ENCODE measurements at places on chromosomes 4 and X.

GRCh38 chrX:150544222-150544787 lies 24.1 kb upstream of the MTM1 start:
- peak; percentile 4 for DNase-seq

- no peak for DNase-seq
These were observed 29.5 kb upstream of the FGFR3 start for GRCh38 chr4:1763550-1764080.

DNA sequence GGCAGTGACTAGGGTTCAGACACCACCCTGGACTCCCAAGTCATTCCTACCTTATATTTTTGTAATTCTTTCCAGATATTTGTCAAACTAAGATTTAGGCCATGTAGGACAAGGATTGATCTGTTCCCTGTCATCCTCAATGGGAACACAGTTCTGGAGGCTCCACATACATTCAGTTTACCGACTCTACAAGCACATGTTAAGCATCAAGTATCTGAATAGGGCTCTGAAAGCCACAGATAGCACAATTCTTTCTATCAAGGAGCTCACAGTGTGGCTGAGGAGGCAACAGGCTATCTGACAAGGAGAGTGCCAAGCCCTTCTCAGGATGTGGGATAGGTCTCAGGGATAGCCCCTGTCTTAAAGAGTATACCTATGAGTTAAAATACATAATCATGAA lies 37.0 kb upstream of the CXCL8 start:
- DNase-seq: no peak

DNA sequence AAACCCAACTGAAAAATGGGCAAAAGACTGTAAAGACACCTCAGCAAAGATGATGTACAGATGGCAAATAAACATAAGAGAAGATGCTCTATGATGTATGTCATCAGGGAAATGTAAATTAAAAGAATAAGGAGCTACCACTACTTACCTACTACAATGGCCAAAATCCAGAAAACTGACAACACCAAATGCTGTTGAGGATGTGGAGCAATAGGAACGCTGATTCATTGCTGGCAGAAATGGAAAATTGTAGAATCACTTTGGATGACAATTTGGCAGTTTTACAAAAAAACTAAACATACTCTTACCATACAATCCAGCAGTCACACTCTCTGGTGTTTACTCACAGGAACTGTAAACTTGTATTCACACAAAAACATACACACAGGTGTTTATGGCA lies 222.3 kb upstream of the LDB2 start:
- no peak for DNase-seq

GRCh38 chrX:53356186-53356585 lies 66.3 kb downstream of the SMC1A start:
- DNase-seq: no peak

DNA sequence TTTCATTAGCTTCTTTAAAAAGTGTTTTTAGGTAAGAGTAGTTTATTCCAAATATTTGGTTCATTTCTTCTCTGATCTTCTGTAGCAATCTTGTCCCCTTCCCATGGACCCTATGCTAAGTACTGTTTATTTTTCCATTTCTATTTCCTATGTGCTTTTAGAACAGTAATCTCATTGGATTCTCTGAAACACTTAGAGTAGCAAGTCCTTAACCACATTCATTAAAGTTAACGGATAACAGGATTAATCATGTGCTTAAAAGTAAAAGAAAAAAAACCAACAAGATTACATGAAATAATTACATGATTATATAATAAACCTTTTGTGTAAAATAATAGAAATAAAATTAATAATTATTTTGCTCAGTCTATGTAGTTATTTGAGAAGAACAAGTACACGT lies 929.7 kb downstream of the C4orf33 start:
- no peak for DNase-seq

- no peak for DNase-seq
These were observed 101.0 kb upstream of the HS3ST1 start for GRCh38 chr4:11529625-11530201.

GRCh38 chrX:153583433-153583832 lies 15.5 kb downstream of the CCNQ start:
- no peak for DNase-seq

GRCh38 chrX:11992271-11992670 lies 146.0 kb upstream of the FRMPD4 start:
- no peak for DNase-seq

DNA sequence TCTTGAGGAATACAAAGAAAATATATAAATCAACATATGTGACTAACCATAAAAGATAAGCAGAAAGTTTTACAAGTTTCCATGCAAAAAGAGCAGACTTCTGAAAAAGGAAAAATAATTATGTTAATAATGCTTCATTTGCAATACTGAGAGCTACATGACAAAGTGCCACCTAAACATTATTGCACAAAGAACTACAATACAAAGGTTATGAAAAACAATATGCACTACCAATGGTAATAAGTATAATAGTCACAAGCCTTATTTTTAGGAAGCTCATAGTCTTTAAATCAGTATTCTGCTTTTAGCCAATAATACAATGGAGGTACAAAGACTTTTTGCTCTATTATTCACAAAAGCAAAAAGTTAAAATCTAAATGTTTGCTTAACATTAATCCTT lies 411.2 kb downstream of the TLL1 start:
- DNase-seq: no peak

- no peak for DNase-seq
These were observed 7.4 kb downstream of the PCDH18 start for GRCh38 chr4:137524725-137525369.

DNA sequence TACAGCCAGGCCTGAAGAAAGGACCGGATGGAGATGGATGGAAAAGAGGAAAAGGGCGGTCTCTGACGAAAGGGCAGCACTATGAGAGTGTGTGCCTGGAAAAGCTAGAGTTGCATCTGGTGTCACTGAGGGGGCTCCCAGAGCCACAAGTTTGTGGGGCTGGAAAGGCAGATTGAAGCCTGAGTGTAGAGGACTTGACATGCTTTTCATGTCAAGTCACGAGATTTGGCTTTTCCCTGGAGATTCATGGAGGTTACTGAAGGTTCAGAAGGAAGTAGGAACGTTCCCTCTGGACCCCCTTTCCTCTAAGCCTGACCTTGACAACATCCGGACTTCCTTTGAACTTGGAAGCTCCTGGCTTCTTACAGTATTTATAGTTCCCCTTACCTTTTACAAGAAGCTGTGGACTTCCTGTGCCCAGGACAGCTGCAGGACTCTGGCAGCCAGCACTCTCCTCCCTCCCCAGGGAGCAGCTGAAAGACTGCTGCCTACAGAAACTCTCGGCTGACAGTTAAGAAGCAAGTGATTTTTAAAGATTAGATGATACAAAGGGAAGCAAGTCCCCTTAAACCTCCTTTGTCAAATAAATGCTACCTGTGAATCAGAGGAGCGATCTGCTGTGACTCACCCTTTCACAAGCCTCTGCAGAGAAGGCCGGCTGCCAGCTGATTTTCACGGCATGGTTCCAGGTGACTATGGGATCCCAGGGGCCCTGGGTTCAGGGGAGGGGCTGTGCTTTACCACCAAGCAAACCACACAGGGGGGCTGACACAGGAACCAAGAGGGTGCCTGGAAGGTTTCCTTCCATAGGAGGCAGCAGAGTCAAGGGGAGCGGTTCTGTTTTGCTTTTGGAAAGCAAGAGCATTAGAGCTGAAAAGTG lies 72.9 kb upstream of the STIM2 start:
- DNase-seq: peak; percentile 27

GRCh38 chrX:1596676-1597344 lies 5.4 kb downstream of the AKAP17A start:
- DNase-seq: no peak

GRCh38 chr4:123327346-123327745 lies 69.2 kb upstream of the SPRY1 start:
- DNase-seq: no peak

DNA sequence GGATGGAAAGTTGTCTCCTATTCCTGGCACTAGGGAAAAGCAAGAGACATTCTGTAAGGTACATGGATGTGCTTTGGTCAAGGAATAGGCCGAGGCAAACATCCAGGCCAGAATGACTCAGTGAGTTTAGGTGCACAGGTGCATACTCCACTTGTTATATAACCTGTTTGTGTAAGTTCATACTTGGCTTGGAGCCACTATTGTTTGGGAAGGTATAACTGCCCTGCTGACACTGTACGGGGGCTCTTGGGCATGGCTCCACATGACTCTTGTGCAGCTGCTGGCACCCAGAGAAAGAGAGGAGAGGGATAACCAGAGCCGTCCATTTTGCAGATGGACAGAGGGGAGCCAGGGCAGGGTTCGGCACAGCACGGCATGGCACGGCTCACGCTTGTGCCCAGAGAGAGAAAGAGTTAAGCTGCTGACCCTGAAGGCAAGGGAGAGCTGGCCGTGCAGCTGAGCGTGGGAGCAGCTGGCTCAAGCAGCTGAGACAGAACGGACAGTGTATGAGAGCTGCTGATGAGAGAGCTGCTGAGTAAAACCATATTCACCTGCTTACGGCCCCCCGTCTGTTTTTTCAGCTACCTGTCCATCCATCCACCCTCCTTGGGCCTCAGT lies 98.0 kb downstream of the SLC2A9 start:
- no peak for DNase-seq

DNA sequence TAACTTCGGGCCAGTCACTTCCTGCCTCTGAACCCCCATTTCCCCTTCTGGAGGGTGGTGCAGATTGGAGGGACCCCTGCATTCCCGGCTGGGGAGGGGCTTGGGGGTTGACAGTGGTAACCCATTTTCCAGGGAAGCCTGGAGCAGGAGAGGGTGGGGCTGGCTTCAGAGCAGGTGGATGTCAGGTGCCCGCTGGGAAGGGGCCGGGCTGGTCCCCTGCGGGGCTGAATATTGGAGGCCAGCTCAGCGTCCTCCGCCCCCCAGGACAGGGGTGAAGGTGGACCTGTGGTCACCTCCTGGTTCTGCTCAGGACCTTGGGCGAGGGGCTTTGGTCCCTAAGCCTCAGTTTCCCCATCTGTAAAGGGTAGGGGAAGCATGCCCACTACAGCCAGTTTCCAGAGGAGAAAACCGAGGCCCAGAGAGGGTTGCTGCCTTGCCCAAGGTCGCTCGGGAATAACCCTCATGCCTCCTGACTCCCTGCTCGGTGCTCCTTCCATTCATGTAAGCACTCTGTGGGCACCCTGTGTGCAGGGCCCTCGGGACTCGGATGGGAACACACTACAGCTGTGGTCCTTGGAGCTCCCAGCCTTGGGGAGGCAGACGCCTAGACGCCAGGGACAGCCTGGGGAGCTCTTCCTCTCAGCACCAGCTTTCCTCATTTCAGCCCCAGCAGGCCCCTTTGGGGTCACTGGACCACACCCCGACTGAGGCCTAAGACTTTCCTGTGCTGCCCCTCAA lies 683 bp downstream of the MAN2B2 start:
- no peak for DNase-seq

- DNase-seq: no peak
These were observed 110.5 kb downstream of the ANXA3 start for GRCh38 chr4:78661921-78662521.

- DNase-seq: no peak
These were observed 406.1 kb downstream of the GPM6A start for GRCh38 chr4:175405961-175406360.

DNA sequence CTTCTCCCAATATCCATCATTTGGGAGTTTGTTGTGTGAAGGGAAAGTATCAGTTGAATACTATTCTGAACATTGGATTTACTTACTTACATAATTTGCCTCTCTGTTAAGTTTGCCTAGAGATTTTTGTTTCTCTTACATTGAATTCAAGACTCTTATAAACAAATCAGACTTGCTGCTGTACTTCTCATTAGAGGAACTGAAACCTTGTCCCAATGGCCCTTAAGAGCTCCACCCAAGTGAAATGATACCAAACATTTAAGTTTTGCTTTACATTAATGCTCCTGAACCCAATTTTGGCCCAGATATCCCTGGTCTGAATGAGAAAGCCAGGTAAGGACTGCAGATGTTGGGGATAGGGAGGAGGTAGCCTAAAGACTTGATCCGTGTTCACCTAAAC lies 32.0 kb downstream of the HAND2 start:
- DNase-seq: no peak

GRCh38 chr4:142222127-142222526 lies 585.7 kb downstream of the IL15 start:
- no peak for DNase-seq

GRCh38 chr4:107780665-107781064 lies 44.1 kb upstream of the SGMS2 start:
- no peak for DNase-seq

DNA sequence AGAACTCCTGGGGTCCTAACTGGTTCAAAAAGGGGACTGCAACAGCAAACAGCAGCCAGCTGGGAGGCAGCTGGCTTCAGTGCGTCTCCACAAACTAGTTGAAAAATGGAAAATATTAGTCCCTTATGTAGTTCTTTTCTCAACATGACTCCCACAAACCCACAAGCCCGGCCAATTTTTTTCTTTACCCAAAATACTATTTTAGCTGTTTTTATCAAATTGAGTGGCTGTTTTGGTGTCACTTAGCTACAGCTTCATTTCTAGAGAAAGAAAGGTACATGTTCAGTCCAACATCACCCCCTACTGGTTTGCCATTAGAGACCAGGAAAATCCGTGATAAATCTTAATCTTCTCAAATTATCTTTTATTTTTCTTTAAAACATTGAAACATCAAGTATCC lies 97.2 kb downstream of the GUCY2F start:
- no peak for DNase-seq

DNA sequence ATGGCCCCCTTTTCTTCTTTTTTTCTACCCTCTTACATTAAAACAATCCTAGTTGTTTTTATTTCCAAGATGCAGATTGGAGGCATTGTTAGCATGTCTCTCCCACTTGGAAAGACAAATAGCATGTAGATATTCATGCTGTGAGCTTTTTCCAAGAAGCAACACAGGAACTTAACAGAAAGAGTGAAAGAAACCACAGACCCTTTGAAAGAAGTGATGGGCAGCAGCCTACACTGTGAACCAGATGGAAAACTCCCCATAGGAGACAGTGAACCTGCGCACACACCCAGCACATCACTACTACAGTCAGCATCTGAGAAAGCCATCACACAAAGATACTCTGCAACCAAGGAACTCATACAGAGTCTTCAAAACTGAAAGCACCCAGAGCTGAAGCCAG lies 17.8 kb downstream of the CT47C1 start:
- no peak for DNase-seq

- DNase-seq: no peak
These were observed 41.9 kb downstream of the FHL1 start for GRCh38 chrX:136189222-136189621.

- peak; percentile 8 for DNase-seq
These were observed 151.3 kb upstream of the KCNIP4 start for GRCh38 chr4:22099896-22100295.

- DNase-seq: no peak
These were observed 1124.0 kb upstream of the TENM3 start for GRCh38 chr4:181119186-181119585.
